Ammon's horn (tissue), 1 donor: ENCODE measurements at places on chromosomes 1 and 21.

DNA sequence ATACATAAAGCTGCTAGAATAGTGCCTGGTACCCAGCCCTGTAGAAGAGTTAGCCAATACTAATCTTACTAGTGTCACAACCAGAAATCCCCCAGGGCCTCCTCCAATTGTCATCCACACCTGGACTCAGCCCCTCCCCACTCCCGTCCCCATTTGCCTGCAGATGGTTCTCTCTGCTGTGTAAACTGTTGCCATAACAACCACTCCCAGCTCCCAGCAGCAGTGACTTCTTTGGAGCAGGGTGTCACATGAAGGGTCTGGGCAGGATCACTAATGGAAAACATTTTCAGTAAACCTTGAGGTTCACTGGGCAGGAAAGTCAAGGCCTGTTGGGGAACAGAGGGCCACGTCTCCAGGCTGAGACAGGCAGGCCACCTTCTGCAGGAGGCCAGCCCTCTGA lies 126.0 kb upstream of the IPO9 start:
- peak; percentile 64 for DNase-seq

- DNase-seq = no peak
These were observed 50.2 kb downstream of the PRRX1 start for GRCh38 chr1:170714163-170714562.

DNA sequence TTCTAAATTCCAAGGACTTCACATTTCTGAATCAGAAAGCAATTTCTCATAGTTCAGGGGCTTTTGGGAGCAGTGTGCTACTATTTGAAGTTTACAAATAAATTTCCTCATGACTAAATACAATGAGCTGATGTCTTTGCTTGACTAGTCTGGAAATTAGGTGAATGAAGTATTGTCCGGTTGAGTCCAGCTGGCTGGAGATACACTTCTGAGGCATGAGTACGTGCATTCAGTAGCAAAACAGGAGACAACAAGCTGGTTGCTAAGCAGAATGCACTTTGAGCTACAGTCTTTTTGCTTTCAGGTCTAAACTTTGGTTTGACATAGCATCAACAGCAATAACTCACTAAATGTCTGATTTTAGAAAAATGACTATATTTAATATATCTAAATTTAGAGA lies 27.1 kb downstream of the ZNHIT6 start:
- DNase-seq = peak; percentile 69

DNA sequence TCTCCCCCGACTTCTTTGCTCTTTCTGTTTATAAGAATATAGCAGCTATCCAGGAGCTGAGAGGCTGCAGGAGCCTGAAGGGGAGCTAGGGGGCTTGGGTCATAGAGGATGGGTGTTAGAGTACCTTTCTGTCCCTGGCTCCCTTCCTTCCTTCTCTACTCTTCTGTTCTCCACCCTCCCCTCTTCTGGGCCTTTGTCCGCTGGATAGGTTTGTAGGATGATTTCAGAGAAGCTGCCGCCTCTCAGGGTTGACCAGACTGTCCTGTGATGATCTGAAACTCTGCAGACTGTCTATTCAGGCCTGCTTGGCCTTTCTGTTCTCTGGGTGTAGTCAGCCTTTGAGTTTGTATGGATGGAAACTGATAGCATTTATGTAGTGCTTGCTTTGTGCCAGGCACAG lies 26.3 kb downstream of the PPFIA4 start:
- DNase-seq = no peak

DNA sequence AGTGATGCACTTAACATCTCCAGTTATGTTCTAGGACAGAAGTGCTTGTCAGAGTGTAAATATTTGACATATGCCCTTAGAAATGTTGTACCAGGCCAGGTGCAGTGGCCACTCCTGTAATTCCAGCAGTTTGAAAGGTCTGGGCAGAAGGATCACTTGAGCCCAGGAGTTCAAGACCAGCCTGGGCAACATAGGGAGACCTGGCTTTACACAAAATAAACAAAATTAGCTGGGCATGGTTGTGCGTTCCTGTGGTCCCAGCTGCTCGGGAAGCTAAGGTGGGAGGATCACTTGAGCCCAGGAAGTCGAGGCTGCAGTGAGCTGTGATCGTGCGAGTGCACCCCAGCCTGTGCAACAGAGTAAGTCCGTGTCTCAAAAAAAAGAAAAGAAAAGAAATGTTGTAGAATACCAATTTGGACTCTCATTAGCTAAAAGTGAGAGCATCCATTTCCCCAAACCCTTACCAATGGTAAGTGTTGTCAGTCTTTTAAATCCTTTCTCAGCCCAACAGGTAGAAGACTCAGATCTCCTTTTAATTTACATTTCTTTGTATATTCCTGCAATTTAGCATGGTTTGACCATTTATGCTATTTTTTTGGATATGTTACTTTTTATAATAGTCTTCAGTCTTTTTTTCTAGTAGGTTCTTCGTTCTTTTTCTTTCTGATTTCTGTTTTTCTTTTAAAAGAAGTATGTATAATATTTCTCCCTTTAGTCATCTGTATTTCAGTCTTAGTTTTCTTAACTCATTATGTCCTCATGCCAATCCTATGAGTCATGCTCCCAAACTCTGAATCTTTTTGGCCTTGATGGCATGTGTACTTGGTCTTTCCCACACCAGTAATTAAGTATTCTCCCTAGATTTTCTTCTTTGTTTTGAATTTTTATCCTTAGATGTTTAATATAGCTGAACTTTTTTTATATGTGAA lies 74.4 kb downstream of the CAMTA1 start:
- DNase-seq = no peak

GRCh38 chr1:11576109-11576875 lies 77.9 kb downstream of the FBXO2 start:
- no peak for DNase-seq

- DNase-seq = no peak
These were observed 2.4 kb upstream of the CNIH4 start for GRCh38 chr1:224353975-224354925.

- no peak for DNase-seq
These were observed 2.6 kb upstream of the PADI2 start for GRCh38 chr1:17121881-17122280.

DNA sequence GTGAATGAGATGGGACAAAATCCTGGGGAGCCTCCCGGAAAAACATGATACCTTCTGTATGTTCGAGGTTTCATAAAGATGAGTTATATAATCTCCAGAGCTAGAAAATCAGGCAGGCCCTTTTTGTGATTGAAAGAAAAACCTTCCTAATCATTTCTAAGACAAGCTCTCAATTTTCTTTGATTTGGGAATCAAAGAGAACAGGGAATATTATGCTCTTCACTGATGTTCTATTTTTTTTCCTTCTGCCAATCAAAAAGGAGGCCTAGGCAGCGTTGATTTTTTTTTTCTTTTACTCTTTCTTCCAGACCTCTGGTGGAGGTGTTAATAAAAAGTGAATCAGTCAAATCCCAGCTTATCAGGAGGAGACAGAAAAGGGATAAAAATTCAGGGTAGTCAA lies 34.5 kb downstream of the DIRAS3 start:
- no peak for DNase-seq

GRCh38 chr1:218079347-218079746 lies 205.7 kb upstream of the RRP15 start:
- DNase-seq = no peak

- no peak for DNase-seq
These were observed 1.6 kb downstream of the CD247 start for GRCh38 chr1:167516404-167517388.
